Ammon's horn (tissue), 1 donor: ENCODE measurements at places on chromosomes 5 and 9.

DNA sequence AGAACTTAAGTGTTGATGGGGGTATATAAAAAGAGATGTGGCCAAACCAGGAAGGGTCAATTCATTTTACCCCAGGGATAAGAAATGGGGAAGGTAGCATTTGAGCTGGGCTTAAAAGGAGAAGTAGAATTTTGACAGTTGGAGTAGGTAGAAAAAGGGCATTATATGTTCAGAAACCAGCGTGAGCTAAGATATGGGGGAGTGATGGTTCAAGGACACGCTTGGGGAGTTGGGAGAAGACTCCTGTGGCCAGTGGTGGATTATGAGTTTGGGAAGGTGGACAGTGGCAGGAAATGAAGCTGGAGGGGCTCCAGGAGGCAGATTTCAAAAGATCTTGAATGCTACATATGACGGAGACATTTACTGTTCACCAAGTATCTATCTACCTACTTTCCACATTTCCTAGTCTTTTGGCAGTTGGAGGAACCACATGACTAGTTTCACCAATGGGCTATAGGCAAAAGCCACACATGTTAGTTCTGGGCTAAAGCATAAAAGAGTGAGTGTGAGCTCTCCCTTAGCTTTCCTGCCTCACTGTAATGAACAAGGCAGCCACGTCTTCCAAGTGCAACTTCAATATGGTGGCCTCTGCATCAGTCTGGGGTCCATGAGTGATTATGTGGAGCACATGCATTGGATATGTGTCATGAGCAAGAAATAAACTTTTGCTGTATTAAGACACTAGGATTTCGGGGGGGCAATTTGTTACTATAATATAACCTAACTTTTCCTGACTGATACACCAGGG lies 15.7 kb upstream of the GSN start:
- DNase-seq: no peak

GRCh38 chr9:88873635-88874034 lies 117.6 kb upstream of the S1PR3 start:
- DNase-seq: no peak

GRCh38 chr9:118318770-118319431 lies 614.7 kb downstream of the TLR4 start:
- no peak for DNase-seq

DNA sequence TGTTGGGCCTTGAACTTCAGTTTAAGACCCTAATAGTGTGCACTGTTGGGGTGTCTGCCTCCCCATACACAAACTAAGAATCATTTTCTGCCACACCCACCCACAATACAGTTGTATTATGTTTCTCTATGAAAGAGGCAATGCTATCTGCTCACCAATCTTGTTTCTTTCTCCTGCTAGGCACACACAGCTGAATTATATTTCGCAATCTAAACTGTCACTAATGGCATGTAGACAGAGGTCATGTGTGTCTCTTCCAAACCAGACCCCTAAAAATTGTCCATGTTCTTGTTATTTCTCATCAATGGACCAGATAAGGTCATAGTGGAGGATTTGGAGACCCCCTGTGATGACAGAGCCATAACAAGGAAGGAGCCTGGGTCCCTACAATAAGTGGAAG lies 57.3 kb downstream of the RIGI start:
- no peak for DNase-seq

GRCh38 chr5:15518786-15519185 lies 18.8 kb downstream of the FBXL7 start:
- DNase-seq: no peak
